ENCODE measurements at places on chromosomes 7 and 10.

DNA sequence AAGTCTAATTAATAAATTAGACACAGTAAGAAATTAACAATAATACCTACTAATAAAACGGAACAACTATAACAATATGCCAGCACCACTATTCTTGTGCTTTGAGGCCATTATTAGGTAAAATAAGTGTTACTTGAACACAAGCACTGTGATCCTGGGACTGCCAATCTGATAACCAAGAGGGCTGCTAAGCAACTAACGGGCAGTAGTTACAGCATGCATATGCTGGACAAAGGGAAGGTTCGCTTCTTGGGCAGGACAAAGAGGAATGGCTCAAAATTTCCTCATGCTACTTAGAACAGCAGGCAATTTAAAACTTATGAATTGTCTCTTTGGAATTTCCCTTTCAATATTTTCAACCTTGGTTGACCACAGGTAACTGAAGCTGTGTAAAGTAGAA lies 718.6 kb downstream of the SORCS3 start:
- no peak for DNase-seq

DNA sequence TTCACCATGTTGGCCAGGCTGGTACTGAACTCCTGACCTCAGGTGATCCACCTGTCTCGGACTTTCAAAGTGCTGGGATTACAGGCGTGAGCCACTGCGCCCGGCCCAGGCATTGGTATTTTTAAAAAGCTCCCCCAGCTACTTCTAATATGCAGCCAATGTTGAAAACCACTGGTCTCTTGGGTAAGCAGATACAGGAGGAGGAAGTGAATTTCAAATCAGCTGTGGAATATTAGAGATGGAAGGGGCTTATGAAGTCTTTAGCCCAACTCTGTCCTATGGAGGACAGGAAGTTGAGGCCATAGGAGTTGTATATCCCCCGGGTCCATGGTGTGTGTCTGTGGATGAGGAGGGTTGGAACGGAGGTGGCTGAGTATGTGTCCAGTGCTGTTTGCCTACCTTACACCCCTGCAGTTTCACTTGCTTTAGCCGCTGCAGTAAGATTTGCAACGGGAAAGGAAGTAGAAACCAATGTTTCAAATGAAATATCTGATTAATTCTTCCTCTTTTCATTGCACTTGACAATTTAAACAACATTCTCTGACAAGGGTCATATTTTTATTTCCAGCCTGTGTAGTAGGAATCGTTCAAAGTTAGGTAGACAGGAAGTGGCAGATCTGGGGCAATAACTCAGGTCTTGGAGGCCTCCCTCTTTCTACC lies 3.4 kb downstream of the PDE6C start:
- DNase-seq: no peak

DNA sequence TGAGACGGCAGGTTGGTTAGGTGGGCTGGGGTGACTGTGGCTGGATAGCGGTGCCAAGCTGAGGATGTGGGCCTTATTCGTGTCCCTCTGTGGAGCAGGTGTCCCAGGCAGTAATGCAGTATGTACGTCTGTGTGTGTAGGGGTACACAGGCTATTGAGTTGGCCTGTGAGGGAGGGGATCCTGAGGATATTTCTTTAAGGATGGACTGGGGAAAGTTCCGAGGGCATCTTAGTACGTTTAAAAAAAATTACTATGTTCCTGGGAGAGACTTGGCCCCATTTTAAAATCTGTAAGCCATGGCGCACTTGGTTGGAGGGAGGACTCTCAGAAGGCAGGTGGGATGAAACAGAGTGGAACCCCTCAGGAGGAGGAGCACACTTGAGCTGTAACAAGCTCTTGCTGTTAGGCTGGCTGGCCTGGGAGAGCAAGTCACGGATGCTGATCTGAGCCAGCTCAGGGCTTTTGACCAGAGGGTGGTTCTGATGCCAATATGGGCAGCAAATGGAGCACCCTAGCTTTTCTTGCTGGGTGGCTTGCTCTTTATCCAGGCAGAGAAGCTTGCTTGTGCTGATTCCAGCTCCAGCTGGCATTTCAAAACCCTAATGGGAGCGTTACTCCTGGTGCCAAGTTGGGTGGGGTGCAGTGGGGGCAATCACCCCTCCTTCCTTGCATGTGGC lies 765 bp downstream of the WBP1L start:
- no peak for DNase-seq

- DNase-seq: no peak
Observed at GRCh38 chr10:131824371-131825149, 76.2 kb upstream of the PPP2R2D start.

DNA sequence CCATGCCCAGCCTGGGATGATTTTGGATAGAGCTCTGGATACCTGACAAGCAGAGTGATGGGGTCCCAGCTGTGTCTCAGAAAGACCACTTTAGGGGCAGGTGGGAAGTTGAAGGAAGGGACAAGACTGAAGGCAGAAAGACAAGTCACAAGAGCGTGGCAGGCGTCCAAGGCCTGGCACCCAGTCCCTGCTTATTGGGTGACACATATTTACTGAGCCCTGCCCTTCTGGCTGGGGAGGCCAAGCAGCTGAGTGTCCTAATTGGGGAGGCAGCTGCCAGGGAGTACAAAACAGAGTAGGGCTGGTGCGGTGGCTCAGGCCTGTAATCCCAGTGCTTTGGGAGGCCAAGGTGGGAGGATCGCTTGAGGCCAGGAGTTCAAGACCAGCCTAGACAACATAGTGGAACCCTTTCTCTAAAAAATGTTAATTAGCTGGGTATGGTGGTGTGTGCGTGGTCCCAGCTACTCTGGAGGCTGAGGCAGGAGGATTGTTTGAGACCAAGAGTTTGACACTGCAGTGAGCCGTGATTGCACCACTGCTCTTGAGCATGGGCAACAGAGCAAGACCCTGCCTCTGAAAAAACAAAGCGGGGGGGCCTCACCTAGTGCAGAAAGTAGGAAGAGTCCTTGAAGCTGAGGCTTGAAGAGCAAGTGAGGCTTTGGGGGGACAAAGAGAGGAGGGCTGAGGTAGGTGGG lies 53.0 kb upstream of the GTF2I start:
- DNase-seq: no peak

DNA sequence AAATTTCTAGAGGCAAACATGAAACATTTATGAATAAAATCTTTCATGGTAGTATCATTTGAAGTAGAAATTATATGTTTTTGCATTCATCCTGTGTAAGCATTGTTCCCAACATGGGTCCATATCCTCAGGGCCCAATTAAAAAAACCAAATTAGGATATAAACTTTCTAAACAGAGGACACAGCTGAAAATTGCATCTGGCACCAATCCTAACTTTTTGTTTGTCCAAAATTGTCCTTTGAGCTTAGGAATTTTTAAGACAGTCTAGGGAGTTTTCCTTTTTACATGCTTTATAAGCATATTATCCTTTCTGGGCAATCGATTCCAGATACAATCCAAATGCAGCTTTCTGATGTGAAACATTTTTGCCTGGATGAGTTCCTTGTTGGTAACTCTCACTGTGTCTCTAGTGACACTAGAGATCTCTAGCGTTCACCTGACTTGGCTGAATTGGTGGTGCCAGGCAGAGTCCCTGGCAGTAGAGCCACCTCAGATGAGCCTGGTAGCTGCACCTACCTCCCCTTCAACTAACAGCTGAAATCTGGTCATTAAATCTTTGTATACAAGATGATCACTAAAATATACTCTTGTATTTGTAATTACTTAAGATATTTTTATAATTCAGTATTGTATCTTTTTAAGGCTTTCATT lies 137.6 kb upstream of the SAMD8 start:
- no peak for DNase-seq

GRCh38 chr7:100567751-100568175 lies 5.9 kb downstream of the SAP25 start:
- no peak for DNase-seq
